ENCODE measurements at places on chromosomes 3 and 15.
A peak's percentile ranks its signal among the peaks of the same experiment; 100 is the strongest.

GRCh38 chr3:464255-464654 is 267.7 kb downstream of the CHL1 start:
- no peak overlapping the region for H3K4me3 ChIP-seq
- no peaks in the 10 kb centered on the region for H3K36me3 ChIP-seq

GRCh38 chr3:115208066-115208750 is 61.1 kb upstream of the ZBTB20 start:
- no peaks in the 10 kb centered on the region for H3K27me3 ChIP-seq
- H3K4me1 ChIP-seq: no peaks in the 10 kb centered on the region
- DNase-seq: no peak
- H3K4me3 ChIP-seq: no peak overlapping the region
- H3K27ac ChIP-seq: no peak overlapping the region

GRCh38 chr3:41579861-41580260 is 380.6 kb downstream of the CTNNB1 start:
- no peak overlapping the region for H3K4me3 ChIP-seq

GRCh38 chr3:36677331-36678007 is 86.9 kb downstream of the DCLK3 start:
- H3K4me3 ChIP-seq: no peak overlapping the region
- no peak for DNase-seq
- H3K36me3 ChIP-seq: no peaks in the 10 kb centered on the region
- H3K27me3 ChIP-seq: no peaks in the 10 kb centered on the region
- H3K4me1 ChIP-seq: no peaks in the 10 kb centered on the region

GRCh38 chr15:61689067-61689466 is 371.2 kb downstream of the VPS13C start:
- no peak overlapping the region for H3K27ac ChIP-seq
- no peaks in the 10 kb centered on the region for H3K4me1 ChIP-seq
- no peak overlapping the region for H3K4me3 ChIP-seq
- H3K36me3 ChIP-seq: no peaks in the 10 kb centered on the region
- DNase-seq: no peak

- no peaks in the 10 kb centered on the region for H3K27me3 ChIP-seq
- H3K4me3 ChIP-seq: no peak overlapping the region
- H3K27ac ChIP-seq: no peak overlapping the region
- no peak for DNase-seq
- no peaks in the 10 kb centered on the region for H3K36me3 ChIP-seq
- no peaks in the 10 kb centered on the region for H3K4me1 ChIP-seq
Measured at GRCh38 chr15:51931638-51932037, 39.9 kb downstream of the LEO1 start.

GRCh38 chr3:174424656-174425055 is 434.5 kb upstream of the NAALADL2 start:
- DNase-seq: no peak
- no peaks in the 10 kb centered on the region for H3K36me3 ChIP-seq
- H3K4me1 ChIP-seq: 0 out of 2 replicates have a peak, but pooled peaks cover 1% of the 10 kb centered on the region
- no peak overlapping the region for H3K4me3 ChIP-seq
- no peaks in the 10 kb centered on the region for H3K27me3 ChIP-seq
- no peak overlapping the region for H3K27ac ChIP-seq

DNA sequence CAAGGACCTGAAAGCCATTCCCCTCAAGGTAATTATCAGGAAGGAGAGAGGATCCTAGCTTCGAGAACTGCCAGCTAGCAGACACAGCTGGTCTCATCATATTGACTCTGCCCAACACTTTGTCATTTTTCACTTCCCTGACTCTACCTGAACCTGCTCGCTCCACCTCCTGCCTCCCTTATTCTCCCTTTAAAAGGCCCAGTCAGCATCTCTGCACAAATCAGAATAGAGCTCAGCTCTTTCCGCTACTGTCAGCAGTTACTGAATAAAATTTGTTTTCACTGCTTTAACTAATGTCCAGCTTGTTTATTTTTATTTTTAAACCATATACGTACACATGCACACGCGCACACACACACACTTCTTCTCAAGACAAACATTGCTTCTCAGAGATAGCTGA is 57.2 kb upstream of the MCF2L2 start:
- H3K36me3 ChIP-seq: no peaks in the 10 kb centered on the region
- no peak overlapping the region for H3K27ac ChIP-seq
- no peak for DNase-seq
- H3K4me1 ChIP-seq: no peaks in the 10 kb centered on the region

GRCh38 chr3:194387276-194387675 is 11.8 kb downstream of the GP5 start:
- H3K36me3 ChIP-seq: no peaks in the 10 kb centered on the region
- no peak for DNase-seq
- H3K4me1 ChIP-seq: peaks cover 5% of the 10 kb centered on the region

GRCh38 chr3:64063983-64064438 is 40.7 kb upstream of the PSMD6 start:
- H3K36me3 ChIP-seq: no peaks in the 10 kb centered on the region
- DNase-seq: no peak
- H3K27me3 ChIP-seq: no peaks in the 10 kb centered on the region
- no peak overlapping the region for H3K4me3 ChIP-seq

- H3K27me3 ChIP-seq: no peaks in the 10 kb centered on the region
- H3K4me1 ChIP-seq: no peaks in the 10 kb centered on the region
- DNase-seq: no peak
- no peaks in the 10 kb centered on the region for H3K36me3 ChIP-seq
Measured at GRCh38 chr15:62248277-62248984, 83.3 kb upstream of the C2CD4B start.

DNA sequence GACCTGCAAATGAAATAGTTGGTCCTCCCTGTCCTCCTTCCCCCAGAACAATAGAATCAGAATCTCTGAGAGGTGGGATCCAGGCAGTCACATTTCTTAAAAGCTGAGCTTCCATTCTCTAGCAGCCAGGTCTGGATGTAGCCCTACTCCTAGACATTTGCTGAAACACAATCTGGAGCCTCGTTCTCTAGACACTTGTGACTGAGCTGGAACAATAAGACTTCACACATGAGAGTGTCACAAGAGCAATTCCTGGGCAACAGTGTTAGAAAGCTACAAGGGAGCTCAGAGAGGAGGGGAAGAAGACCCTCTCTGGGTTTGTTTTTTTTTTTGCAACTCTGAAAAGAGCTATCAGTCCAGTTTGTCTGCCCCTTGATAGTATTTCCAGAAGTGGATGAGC is 14.5 kb downstream of the CORO2B start:
- no peak for DNase-seq
- H3K36me3 ChIP-seq: no peaks in the 10 kb centered on the region
- H3K4me1 ChIP-seq: peaks cover 2% of the 10 kb centered on the region
- no peak overlapping the region for H3K27ac ChIP-seq
- H3K27me3 ChIP-seq: no peaks in the 10 kb centered on the region
- H3K4me3 ChIP-seq: no peak overlapping the region

GRCh38 chr3:150902988-150903387 is 2.3 kb downstream of the MINDY4B start:
- DNase-seq: no peak
- no peaks in the 10 kb centered on the region for H3K36me3 ChIP-seq
- no peak overlapping the region for H3K4me3 ChIP-seq
- H3K27me3 ChIP-seq: no peaks in the 10 kb centered on the region

DNA sequence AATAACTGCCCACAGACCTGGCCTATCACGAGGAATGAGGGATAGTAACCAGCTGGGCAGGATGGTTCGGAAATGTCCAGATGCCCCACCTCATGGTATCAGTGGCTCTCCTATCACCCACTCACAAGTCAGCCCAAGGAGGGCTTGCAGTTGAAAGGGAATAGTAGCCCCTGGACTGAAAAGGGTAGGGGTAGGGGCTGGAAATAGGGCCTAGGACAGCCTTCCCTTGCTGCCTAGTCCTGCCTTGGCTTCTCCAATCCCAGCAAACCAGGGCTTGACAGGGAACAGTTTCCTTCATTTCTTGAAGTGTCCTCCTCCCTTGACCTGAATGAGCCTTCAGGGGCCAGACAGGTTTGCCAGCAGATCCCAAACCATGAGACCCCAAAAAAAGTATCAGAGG is 1.2 kb upstream of the CACNA2D2 start:
- peaks cover 5% of the 10 kb centered on the region for H3K4me1 ChIP-seq
- H3K27ac ChIP-seq: no peak overlapping the region
- H3K27me3 ChIP-seq: peaks cover 15% of the 10 kb centered on the region
- no peaks in the 10 kb centered on the region for H3K36me3 ChIP-seq
- no peak overlapping the region for H3K4me3 ChIP-seq
- DNase-seq: no peak

DNA sequence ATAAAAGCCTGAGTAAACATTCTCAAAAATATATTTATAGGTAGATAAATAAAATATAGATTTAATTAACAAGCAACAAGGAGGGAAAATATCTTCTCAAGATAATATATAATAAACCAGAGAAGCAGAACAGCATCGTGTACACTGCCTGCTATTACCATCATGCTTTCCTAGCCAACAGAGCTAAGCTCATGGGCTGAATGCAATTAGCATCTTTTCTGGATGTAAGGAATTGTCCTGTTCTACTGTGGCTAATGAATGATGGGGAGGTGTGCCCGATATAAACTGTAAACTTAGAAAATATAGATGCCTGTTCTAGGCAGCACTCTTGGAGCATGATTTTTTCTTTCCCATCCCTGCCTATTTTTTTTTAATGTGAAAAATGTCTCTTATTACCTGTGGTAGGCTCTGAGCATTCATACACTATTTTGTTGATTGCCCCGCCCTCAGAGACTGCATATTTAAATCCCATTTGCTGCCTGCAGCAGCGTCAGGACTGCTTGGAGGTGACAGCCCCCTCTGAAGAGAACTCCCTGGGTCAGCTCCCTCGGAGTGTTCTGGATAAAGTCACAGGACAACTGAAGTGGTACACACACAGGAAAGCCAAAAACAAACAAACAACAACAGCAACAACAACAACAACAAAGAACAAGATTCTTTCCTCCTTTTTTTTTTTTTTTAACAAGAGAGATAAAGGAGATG is 312.3 kb downstream of the SATB1 start:
- H3K4me3 ChIP-seq: no peak overlapping the region
- no peaks in the 10 kb centered on the region for H3K27me3 ChIP-seq
- no peaks in the 10 kb centered on the region for H3K36me3 ChIP-seq
- no peak for DNase-seq
- H3K4me1 ChIP-seq: no peaks in the 10 kb centered on the region

DNA sequence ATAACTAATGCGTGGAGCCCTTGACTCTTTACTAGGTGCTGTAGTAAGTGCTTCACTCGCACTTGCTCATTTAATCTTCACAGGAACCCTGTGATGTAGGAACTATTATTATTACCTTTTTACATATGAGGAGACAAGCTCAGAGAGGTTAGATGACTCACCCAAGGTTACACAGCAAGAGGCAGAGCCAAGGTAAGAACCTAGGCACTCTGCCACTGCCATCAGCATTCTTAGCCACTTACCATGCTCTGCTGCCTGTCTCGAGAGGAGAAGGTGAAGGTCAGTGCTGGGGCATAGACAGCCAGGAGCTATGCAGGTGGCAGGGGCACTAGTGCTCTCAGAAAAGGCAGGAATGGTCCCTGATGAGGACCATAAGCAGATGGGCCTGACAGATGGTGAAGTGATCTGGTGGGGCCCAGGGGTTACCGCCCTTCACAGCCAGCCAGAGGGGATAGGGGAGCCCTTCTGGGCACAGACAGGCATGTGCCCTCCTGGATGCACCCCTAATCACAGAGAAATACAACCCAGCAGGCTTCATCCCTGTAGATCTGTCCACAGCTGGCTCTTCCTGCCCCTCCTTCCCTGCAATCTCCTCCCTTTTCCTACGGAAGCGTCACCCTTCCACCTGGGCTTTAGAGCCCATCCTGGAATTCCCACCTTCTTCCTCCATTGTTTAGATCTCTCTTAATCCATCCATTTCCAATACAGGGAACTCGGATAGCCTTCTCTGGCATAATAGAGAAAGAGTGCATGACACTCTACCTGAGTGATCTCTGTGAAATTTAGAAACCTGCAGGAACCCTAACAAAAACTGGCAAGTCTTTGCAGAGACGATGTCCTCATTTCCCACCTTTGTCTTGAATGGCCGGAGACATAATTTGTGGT is 26.9 kb downstream of the ABTB1 start:
- no peaks in the 10 kb centered on the region for H3K27me3 ChIP-seq
- no peak for DNase-seq
- no peaks in the 10 kb centered on the region for H3K36me3 ChIP-seq
- peaks cover 4% of the 10 kb centered on the region for H3K4me1 ChIP-seq
- H3K4me3 ChIP-seq: no peak overlapping the region
- H3K27ac ChIP-seq: no peak overlapping the region

DNA sequence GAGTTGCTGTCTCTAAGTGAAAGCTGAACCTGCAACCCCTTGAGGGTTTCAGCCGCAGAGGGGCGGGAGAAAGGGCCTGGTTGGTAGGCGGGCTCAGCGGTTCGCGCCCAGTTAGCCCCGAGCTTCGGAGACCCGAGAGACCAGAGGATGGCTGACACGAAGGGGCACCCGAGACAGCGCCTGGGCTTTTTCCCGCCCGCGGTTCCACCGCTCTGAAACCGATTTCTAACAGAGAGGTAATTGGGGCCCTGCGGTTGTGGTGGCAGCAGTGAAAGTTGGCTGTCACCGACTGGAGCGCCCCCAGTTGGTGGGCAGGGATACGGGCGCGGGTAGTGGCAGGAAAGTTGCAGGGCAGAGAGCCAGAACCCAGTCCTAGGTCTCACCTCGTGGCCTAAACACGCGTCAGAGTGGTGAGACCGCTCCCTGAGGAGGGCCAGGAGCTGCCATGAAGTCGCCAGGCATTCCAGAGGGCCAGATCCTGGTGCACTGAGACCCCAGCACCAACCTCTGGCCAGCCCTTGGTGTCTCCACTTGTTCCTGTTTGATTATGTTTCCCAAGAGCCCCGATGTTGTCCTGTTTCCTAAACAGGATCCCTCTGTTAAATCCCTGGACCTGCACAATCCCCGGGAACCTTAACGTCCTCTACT is 625 bp upstream of the ELL3 start:
- no peak for DNase-seq
- H3K27me3 ChIP-seq: no peaks in the 10 kb centered on the region
- H3K27ac ChIP-seq: no peak overlapping the region

DNA sequence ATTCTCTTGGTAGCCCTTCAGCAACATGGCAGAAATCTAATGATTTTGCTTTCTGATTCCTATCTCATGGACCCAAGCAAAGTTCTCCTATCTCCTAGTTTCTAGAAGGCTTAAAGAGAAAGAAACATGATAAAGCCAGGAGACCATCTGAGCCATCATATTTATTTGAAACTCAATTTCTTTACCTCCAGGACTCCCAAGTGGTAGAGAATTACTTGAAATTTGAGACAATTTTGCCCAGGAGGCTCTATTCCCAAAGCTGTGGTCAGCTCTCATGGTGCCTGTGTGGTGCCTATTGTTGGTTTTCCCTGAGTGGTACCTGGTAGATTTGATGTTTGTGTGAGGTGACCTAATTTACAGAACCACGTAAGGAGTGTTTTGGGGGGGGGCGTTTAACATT is 38.8 kb downstream of the CHP1 start:
- no peak overlapping the region for H3K27ac ChIP-seq
- H3K36me3 ChIP-seq: no peaks in the 10 kb centered on the region
- no peak overlapping the region for H3K4me3 ChIP-seq
- DNase-seq: no peak
- H3K4me1 ChIP-seq: no peaks in the 10 kb centered on the region

DNA sequence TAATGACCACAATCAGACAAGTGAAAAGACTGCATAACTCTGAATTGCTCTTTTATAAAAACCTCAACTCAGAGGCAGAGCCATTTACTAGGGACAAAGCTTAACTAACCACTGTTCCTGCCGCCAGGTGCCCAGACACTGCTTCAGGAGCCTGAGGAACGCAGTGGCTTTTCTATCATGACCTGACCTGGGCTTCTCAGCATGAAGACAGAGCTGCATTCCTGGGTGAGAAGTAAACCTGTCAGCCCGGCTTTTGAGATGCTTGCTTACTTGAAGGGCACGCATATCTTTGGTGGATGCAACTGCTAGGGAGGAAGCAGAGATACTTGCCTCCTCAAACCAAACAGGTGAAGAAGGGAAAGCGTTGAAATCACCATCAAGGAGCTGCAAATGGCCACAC is 7.9 kb downstream of the LRRC31 start:
- no peak overlapping the region for H3K27ac ChIP-seq
- H3K27me3 ChIP-seq: no peaks in the 10 kb centered on the region
- H3K4me3 ChIP-seq: no peak overlapping the region
- DNase-seq: peak; percentile 16
- H3K4me1 ChIP-seq: no peaks in the 10 kb centered on the region
- H3K36me3 ChIP-seq: no peaks in the 10 kb centered on the region
